Stimulated activated CD4-positive, alpha-beta T cell treated with anti-CD3 and anti-CD28 coated beads, TNF-alpha, amount 100 ng/mL, for 1 hour (primary cell): ENCODE measurements at places on chromosomes 7 and 10.

GRCh38 chr7:128954830-128955802 lies 17.4 kb downstream of the IRF5 start:
- no peak for DNase-seq

DNA sequence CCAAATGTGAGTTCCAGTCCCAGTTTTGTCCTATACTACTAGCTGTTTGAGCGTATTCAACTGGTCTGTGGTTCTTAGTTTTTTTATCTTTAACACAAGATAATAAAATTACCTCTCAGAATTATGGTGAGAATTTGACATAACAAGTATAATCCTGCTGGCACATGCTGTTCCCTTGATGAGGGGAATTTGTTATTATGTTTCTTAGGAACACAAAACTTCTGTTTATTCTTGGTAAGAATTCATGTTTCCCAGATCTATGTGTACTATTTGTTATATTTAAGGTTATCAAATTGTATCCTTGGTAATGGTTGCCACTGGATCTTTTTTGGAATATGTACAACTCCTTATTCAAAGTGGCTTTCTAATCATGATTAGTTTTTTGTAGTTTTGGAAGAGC lies 335.6 kb downstream of the ADK start:
- DNase-seq, result no peak

DNA sequence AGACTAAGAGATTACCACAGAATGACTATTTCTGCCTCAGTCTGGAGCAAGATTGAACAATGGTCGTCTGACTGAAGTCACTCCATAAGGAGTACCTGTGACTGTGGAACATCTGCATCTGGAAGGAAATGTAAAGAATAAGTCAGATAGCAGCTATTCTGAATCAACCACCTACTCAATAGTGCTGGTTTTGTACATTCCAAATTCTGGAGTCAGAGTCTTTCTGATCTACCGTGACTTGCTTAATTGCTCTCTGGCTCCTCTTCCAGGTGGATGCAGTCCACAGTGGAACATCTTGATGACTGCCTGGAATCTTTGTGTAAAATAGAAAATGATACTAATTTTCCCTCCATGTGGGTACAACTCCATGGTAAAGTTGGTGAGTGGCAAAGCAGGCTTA lies 156.3 kb upstream of the SEMA3C start:
- no peak for DNase-seq

DNA sequence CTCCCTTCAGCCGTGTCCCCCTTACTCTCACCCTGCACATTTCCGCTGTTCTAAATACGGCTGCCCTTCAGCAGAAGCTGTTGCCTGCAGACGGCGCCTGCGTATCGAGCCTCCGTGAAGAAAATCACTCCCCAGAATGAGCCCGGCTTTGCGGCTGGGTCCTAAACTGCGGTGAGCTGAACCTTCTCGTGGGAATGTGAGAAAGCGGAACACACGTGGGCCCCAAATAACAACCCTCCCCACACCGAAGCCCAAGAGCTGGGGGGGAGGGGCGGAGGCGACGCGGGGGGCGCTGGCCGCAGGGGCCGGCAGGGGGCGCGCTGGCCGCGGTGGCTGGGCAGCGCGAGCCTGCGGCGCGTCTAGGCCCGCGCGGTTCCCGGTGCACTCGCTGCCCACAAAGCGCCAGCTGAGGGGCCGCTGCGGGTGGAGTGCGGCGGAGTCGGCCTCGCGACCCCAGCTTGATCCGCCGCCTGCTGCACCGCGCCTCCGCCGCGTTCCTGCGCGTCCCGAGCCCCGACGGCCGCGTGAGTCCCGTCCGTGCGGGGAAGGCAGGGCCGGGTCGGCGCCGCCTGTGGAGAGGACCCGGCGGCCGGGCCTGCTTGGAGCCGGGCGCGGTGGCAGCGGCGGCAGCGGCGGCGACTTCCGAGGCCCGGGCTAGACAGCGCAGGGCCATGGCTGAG lies at the start of gene ZNF398:
Gene ZNF398 (plus strand): TSS at position 382 of the 680 bp plus-strand sequence. CDS start 290 bp downstream, at position 672.
- DNase-seq, result peak; percentile 70

GRCh38 chr7:65967361-65968155 lies 14.5 kb downstream of the GUSB start:
- no peak for DNase-seq
